Ovary (tissue), 10 donors: ENCODE measurements at places on chromosomes 13 and 19. TPM values are rescaled to one million over a fixed set of nuclear protein-coding genes. Genes with fewer than 3 reads are reported as not detected.

PAN3 gene
- 16.5 TPM for polyA plus RNA-seq

TEX26 gene
- polyA plus RNA-seq: not detected

GPR183 gene
- 4.7 TPM for polyA plus RNA-seq

ZNF541 gene
- polyA plus RNA-seq: 1.8 TPM

OXGR1 gene
- 0.04 TPM for polyA plus RNA-seq

ZNF835 gene
- polyA plus RNA-seq: 2.5 TPM

PGLYRP1 gene
- not detected for polyA plus RNA-seq

MAP3K10 gene
- polyA plus RNA-seq: 1.2 TPM

CFAP97D2 gene
- not detected for polyA plus RNA-seq

ETHE1 gene
- polyA plus RNA-seq: 28.7 TPM

TGFBR3L gene
- not detected for polyA plus RNA-seq

ZNF527 gene
- polyA plus RNA-seq: 6.1 TPM

CCDC61 gene
- polyA plus RNA-seq: 12.5 TPM

FCAR gene
- polyA plus RNA-seq: not detected

AP1M2 gene
- 0.40 TPM for polyA plus RNA-seq

CYP4F22 gene
- not detected for polyA plus RNA-seq

ZNF134 gene
- polyA plus RNA-seq: 9.2 TPM

CALR3 gene
- polyA plus RNA-seq: not detected

ZNF528 gene
- 29.0 TPM for polyA plus RNA-seq

KLHL1 gene
- not detected for polyA plus RNA-seq

IL12RB1 gene
- polyA plus RNA-seq: 0.22 TPM

LPAR6 gene
- 20.2 TPM for polyA plus RNA-seq

KIR3DL2 gene
- 0.32 TPM for polyA plus RNA-seq

CD37 gene
- 3.5 TPM for polyA plus RNA-seq

SHISA7 gene
- not detected for polyA plus RNA-seq

KIR2DL1 gene
- not detected for polyA plus RNA-seq

IGFL2 gene
- not detected for polyA plus RNA-seq

ZNF441 gene
- 6.5 TPM for polyA plus RNA-seq

ZNF793 gene
- polyA plus RNA-seq: 9.0 TPM

TMEM147 gene
- polyA plus RNA-seq: 80.9 TPM

GRIK5 gene
- 2.9 TPM for polyA plus RNA-seq

LYPD5 gene
- polyA plus RNA-seq: 0.27 TPM

GJA3 gene
- polyA plus RNA-seq: 0.20 TPM

C19orf12 gene
- polyA plus RNA-seq: 15.6 TPM

C1QTNF9B gene
- polyA plus RNA-seq: 0.11 TPM

DIRAS1 gene
- polyA plus RNA-seq: 5.2 TPM

S1PR2 gene
- 4.9 TPM for polyA plus RNA-seq

FGF22 gene
- polyA plus RNA-seq: 4.2 TPM

CAMSAP3 gene
- 0.57 TPM for polyA plus RNA-seq

TEX101 gene
- polyA plus RNA-seq: not detected

WDR87 gene
- polyA plus RNA-seq: not detected

CASP14 gene
- not detected for polyA plus RNA-seq

ZNF414 gene
- polyA plus RNA-seq: 45.3 TPM

CTU1 gene
- polyA plus RNA-seq: 3.6 TPM

CBARP gene
- not detected for polyA plus RNA-seq

ATP4A gene
- 0.02 TPM for polyA plus RNA-seq

ZNF497 gene
- polyA plus RNA-seq: 0.30 TPM

TMEM150B gene
- 0.73 TPM for polyA plus RNA-seq

NLRP7 gene
- 0.64 TPM for polyA plus RNA-seq

ZNF253 gene
- 16.8 TPM for polyA plus RNA-seq

PEAK3 gene
- not detected for polyA plus RNA-seq

DENND1C gene
- polyA plus RNA-seq: 0.63 TPM

RNF6 gene
- 15.7 TPM for polyA plus RNA-seq

CD22 gene
- 79.4 TPM for polyA plus RNA-seq

MYO16 gene
- polyA plus RNA-seq: 0.16 TPM

KLK1 gene
- polyA plus RNA-seq: 0.23 TPM

ZNF665 gene
- polyA plus RNA-seq: 10.2 TPM

DCT gene
- 0.27 TPM for polyA plus RNA-seq

LILRA5 gene
- polyA plus RNA-seq: 1.0 TPM
